ENCODE measurements at places on chromosomes 2 and 18. TPM values are rescaled to one million over a fixed set of nuclear protein-coding genes. Genes with fewer than 3 reads are reported as not detected.

The GALNT5 gene
- 75.7 TPM for total RNA-seq

The FTCDNL1 gene
- 5.0 TPM for total RNA-seq

The CFAP210 gene
- total RNA-seq: 0.36 TPM

The BMP10 gene
- total RNA-seq: not detected

The OSBPL6 gene
- 5.4 TPM for total RNA-seq

The SP9 gene
- total RNA-seq: not detected

The HOXD1 gene
- total RNA-seq: not detected

The CRYGA gene
- not detected for total RNA-seq

The TSGA10 gene
- total RNA-seq: 5.0 TPM

The SERPINB10 gene
- total RNA-seq: 0.29 TPM

The IL1R1 gene
- total RNA-seq: 116 TPM

The FAHD2B gene
- 1.1 TPM for total RNA-seq

The KIAA2012 gene
- total RNA-seq: not detected

The GNLY gene
- not detected for total RNA-seq

The FKBP7 gene
- total RNA-seq: 42.1 TPM

The MC5R gene
- 0.36 TPM for total RNA-seq

The STEAP3 gene
- total RNA-seq: 27.4 TPM
